ENCODE measurements at places on chromosomes 2 and 18.
A peak's percentile ranks its signal among the peaks of the same experiment; 100 is the strongest.

- DNase-seq, result peak; percentile 28
These were observed 42.1 kb downstream of the BMP10 start for GRCh38 chr2:68828887-68829708.

- DNase-seq, result peak; percentile 33
These were observed 239.8 kb downstream of the HAUS1 start for GRCh38 chr18:46343931-46344372.

DNA sequence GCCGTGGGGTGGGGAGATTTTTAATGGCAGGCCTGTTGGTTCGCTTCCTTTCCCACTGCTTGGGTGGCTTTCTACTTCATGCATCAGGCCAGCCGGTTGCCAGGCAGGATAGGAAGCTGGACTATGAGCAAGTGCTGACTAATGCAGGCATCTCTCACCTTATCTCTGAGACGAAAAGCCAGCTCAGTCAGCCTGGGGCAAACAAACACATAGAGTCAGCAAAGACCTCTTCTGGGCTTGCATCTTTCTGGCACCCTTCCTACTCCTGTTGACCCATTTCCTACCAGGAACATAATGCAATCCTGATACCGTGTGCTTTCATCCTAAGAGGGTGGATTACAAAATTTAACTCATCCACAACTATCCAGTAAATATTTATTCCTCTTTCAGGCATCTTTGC is 416.6 kb upstream of the MEX3C start:
- no peak for DNase-seq

- no peak for DNase-seq
These were observed 18.2 kb upstream of the GPR55 start for GRCh38 chr2:230942920-230943896.

Data from T-helper 2 cell (primary cell).